ENCODE measurements at places on chromosomes 1 and 21.

DNA sequence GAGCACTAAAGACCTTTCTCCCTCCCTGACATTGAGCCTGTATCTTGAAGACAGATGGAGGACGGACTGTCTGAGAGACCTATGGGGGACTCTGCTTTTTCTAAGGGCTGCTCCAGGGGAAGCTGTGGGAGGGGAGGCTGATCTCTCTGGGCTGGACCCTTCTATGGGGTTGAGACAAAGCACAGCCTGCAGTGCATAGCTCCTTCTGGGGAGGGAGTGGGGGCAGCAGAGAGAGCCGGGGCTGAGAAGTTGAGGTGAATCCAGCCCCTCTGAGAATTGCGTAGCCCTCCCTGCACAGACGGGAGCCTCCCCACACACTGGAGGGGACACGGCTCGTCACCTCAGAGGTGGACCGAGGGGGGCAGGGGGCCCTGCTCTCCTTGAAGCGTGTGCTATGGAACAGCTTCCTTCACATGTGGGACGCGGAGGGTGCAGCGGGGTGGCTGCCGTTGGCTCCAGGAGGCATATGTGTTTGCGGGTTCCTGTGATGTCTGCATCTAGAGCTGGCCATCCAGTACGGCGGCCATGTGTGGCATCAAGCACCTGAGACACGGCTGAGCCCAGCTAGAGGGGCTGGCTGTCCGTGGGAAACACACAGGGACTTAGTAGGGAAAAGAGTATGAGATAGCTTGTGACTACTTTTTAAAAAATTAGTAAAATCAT, 299.1 kb downstream of the CAMTA1 start:
- DNase-seq: no peak

DNA sequence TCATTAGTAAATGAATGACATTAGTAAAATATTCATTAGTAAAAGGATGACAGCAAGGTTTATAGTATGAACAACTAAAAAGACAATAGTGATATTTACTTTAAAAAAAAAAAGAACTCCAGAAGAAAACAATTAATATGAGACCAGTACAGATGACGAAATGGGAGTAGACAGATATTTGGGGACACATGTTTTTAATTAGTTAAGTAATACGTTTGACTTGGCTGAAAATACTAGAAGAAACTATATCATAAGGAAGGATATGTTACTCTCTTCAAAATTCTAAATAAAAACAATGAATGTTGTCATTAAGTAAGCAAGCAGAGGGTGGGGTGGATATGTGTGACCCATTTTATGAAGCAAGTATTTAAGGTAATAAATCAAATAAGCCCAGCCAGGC, 61.9 kb downstream of the GPATCH2 start:
- DNase-seq: no peak

DNA sequence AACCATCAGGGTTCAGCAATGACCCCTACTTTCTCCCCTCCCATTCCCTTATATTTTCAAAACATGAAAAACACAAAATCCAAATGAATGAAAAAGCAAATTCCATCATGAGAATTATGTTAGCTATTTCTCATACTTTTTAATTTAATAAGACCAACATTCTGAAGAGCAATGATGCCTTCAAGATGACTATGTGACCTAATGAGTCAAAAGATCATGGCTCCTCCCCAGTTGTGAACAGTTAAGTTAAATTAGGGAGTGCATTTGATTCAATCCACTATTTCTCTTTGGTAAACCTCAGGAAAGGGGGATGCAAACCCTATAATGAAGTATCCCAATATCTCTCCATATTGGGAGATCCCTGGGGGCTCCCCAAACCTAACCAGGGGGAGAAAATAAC, 36.5 kb downstream of the PUM1 start:
- DNase-seq: no peak

DNA sequence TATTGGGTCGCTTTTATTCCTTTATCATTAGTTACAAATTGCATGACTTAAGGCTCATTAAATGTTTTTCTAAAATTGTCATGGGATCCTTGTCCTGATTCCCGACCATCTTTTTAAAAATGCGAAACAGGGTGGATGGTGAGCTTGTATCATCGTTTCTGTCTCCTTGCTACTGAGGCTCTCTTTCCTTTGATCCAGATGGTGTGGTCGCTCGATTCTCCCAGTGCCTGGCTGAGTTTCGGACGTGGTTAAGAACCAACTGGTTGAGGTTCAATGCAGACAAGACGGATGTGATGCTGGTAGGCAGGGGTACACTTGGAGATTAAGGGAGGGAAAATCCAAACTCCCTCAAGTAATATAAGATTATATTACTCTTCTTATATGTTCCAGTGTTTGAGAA, 1.2 kb downstream of the MIER1 start:
- DNase-seq: no peak

DNA sequence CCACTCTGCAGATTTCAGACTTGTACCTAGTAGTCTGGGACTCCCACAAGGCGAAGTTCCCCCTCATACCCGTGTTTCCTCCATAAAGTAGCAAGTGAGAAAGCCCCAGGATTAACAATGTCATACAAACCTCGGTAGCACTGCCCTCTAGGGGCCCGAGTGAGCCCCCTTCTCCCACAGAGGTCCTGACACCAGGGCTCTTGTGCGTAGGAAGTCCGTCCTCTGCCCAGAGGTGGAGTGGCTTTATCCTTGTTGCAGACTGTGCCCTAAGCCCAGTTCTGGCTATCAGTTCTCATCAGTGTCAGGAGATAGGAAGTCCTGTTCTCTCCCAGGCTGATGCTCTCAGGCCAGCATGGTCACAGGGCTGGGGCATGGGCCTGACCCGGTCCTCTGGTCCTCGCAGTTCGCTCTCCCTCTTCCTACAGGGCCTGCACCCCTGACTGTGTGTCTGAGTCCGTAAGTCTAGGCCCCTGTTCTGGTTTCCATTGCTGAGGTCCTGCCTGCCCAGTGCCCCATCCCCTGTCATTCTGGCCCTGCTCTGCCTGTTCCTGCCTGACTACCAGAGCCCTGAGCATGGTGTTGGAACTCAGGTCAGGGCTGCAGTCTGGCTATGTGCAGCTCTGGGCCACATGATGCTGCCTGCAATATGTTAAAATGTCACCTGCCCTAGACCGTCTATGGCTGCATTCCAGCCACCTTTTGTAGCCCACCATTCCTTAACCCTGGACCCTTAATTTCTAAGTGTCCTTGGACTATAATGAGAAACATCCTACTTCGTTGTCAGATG, 285.6 kb downstream of the ASTN1 start:
- no peak for DNase-seq

DNA sequence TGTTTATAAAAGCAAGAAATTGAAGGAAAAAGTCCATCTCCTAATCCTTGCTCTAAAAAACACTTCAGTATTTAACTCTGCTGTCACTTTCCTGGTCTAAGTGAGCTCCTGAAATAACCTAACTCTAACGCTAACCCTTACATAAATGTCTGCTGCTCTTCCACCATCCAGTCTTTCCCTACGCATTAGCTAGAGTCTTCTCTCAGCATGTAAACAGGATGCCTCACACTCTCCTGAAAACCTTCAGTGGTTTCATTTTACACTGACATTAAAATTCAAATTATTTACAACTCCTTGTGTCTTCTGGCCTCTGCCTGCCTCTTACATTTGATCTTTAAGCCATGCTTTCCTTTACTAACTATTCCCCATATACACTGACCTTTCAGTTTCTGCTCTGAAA, 697.6 kb upstream of the CXADR start:
- no peak for DNase-seq

- DNase-seq: no peak
Measured at GRCh38 chr1:157004327-157004726, 41.2 kb downstream of the ARHGEF11 start.

DNA sequence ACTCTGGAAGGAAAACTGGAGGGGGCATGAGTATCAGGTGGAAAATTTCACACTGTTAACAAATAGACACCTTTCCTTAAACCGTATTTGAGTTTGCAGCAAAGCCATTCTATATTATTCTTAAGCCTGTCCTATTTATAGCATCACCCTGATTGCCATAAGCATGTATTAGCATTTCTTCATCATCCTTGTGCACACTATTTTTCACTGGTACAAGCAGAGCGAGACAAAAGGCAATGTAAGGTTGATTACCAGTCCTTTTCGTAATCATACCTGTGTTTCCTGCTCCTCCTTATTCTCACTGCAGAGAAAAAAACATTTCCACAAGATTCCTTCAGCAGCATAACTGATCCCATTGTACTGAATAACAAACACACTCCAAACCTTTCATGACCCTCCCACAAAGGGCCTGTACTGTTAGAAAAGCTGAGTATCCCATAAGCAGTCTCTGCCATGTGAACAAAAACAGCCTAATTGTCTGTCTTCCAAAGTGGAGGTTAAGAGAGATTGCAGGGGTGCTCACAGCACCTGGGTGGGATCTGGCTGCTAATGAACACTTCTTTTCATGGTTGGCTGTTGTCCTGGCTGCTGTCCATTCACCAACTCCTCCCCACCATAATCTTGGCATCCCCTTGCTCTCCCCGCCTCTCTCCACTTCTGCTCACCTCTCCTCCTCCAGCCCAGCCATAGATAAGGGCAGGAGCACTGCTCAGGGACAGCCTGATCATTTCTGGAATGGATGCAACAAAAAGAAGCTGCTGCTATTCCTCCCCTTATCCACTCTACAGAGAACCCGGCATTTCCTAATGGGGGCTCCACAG, 30.4 kb downstream of the VTCN1 start:
- no peak for DNase-seq

DNA sequence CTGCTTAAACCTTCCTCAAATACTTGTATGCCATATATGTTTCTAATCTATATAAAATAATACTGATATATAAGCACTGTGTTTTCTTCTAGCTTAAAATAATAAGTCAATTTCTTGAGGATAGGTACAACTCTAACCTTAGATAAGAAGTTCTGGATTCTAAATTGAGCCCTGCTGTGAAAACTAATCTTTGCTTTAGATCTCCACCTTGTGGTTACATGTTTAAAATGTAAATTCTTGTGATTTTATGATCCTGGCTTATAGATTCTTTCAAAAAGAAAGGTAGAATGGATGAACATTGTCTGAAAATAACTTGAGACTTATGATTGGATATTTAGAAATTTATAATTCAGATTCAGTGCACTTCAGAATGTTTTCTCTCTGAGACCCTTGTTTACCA, 38.9 kb upstream of the HMCN1 start:
- DNase-seq: no peak

GRCh38 chr1:216081445-216081844, 341.8 kb downstream of the USH2A start:
- DNase-seq: no peak
